ENCODE measurements at places on chromosomes 12 and 14.

DNA sequence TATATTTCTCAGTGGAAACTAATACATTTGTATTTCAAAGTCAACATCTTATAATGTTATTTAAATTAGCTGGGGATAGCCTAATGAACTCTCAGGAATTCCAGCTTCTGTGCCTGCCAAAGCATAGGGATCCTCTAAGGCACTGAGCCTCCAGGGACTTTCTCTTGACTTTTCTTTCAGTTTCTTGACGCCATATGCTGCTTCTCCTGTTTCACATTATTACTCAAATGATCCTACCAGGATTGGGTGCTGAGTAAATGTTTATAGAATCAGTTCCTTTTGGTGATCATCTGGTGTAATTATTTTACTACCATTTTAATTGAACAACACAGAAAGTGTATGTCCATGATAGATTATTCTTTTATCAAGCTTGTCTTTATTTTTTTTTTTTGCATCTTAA is 7.9 kb downstream of the METTL25 start:
- DNase-seq, result no peak

DNA sequence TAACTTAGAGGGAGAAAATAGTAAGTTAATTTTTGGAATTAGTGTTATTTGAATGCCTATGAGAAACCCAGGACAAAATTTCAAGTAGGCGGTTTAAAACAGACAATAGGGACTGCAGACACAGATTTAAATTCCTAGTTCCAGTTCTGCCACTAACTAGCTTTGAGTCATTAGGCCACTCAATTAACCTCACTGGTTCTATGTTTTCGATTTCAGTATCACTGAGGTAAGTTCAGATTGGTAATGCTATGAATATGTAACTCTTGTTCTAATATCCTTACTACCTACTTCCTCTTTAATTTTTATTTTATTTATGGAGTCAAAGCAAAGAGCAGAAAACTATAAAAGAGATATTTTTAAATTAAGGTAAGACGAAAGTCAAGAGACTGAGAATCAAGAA is 52.6 kb downstream of the GALC start:
- DNase-seq, result no peak

DNA sequence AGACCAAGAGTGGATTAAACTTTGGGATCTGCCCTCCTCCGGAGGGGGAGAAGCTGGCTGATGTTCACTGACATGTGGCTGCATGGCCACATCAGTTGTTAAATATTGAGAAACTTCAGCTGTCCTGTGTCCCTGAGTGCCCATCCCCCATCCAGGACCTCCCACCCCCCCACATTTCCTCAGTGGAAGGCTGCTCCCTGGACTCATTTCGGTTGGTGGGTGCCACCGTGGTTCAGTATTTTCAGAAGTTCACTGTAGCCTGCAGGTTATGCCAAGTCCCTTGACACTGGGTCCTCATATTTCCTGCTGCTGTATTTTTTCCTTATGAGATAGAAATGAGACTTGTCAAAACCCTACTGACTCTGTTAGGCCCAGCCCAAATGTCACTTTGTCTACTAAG is 302.4 kb downstream of the CACNA1C start:
- DNase-seq, result no peak

DNA sequence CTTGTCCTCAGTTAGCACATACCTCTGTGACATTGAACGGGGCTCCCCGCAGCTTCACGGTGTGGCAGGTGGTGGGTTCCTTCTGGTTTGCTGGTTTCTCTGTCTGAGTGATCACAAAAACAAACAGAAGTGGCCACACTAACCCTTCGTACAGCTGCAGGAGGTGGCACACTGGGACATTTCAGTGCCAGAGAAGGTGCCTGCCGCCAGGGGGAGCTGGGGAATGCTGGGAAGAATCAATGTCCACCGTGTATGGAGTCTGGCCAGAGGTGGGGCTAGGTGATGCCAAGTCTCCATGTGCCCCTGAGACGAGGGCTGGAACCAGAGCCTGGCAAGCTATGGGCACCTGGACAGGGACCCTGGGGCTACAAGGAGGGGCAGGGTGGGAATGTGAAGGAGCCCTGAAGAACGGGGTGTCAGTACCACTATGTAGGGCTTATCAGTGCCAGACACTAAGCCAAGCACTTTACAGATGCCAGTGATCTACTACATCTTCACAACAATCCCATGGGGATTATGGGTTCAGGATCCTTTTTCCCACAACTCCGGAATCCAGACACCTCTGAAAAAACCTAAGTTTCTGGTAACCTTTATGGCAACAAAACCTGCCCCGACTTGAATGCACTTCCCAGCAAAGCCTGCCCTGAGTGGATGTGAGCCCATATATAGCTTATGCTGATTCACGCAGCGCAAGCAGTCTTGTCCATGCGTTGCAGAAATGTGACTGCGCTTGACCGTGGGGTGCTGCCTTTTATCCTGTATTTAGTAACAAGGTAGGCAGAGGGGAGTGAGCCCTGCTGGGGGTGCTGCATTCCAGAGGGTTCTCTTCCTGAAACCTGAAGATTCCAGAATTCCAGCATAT is 10.8 kb downstream of the RBM19 start:
- no peak for DNase-seq
